ENCODE measurements at places on chromosomes 6 and 20. TPM values are rescaled to one million over a fixed set of nuclear protein-coding genes. Genes with fewer than 3 reads are reported as not detected.

DNA sequence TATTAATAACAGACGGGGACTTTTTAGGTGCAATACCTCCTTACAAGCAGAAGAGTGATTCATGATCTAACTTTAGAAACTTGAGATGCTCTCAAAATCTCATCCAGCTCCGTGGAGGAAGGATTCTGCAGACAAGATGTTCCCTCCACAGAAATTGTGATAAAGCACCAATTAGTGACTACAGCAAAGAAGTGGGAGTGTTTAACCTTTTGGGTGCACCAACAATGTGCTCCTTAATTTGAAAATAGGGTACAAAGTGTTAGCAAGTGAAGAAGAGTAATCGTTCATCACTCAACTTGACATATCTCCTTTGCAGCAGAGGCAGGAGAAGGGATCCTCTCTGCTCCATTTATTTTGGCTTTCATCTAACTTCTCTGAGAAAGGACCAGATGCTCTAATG is 22.8 kb upstream of the SCP2D1 start:
- no peak for DNase-seq

DNA sequence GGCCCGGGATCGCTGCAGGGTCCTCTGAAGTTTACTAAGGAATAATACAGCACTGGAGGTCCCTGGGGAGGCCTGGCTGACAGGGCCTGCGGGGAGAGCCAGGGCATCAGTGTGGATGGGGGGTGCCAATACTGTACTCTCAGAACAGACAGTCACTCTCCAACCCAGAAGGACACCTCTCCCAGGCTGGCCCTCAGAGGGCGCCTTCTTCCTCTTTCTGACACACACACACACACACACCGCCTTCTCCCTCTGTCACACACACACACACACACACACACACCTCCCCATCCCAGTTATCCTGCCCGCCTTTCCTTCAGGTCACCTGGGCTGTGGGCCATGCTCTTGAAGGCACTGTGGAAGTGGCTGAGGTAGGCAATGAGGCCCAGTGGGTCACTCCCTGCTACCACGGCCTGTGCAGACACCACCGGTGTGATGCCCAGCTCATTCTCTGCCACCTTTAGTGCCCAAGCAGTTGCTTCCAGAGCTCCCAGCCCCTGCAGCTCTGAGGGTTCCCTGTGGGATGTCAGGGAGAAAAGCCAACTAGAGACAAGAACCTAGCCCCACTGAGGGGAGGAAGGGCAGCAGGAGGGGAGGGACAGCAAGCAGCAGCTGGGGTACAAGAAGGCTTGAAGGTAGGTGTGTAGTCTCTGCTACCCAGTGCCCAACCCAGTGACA is 7.5 kb downstream of the SMPD2 start:
- no peak for DNase-seq

DNA sequence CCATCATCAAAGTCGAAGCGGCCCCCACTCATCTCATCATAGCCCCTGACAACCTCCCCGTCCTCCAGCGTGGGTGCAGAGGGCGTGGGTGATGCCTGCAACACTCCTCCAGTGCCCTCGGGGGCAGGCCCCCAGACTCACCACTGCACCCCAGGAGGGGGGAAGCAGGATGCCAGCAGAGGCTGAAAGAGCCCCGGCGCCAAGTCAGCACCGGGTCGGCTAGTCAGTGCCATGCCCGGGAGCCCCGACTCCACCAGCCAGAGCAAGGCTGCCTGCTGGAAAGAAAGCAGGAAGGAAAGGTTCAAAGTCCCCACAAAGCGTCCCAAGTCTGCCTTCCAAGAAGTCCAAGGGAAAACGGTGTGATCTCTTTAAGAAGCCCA is 324 bp downstream of the JPH2 start:
- no peak for DNase-seq

DNA sequence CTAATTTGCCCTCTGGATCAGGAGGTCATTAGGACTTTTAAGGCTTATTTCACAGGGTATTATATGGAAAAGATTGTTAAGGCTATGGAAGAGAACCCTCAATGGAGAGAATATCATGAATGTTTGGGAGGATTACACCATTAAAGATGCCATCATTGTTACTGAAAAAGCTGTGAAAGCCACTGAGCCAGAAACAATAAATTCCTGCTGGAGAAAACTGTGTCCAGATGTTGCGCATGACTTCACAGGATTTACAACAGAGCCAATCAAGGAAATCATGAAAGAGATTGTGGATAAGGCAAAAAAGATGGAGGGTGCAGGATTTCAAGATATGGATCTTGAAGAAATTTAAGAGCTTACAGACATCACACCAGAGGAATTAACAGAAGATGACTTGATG is 798.3 kb upstream of the SLC35B3 start:
- DNase-seq: no peak

DNA sequence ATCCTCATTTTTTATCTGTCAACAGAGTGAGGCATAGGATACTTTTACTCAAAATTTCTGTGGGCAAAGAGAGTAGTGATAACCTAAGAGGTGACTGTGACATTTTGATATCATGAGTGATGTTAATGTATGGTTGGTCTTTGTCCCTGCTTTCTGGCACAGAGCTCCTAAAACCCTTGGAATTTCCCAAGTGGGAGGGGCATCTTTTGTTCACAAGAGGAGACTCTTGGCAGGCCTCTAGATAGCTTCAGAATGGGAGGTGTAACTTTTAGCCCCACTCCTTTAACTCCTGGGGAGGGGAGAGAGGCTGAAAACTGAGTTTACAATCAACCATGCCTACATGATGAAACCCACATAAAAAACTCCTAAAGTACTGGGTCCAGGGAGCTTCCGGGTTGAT is 527.8 kb downstream of the RFPL4B start:
- DNase-seq: no peak

SPTLC3 gene
- not detected for total RNA-seq

COL19A1 gene
- 0.03 TPM for total RNA-seq

DNA sequence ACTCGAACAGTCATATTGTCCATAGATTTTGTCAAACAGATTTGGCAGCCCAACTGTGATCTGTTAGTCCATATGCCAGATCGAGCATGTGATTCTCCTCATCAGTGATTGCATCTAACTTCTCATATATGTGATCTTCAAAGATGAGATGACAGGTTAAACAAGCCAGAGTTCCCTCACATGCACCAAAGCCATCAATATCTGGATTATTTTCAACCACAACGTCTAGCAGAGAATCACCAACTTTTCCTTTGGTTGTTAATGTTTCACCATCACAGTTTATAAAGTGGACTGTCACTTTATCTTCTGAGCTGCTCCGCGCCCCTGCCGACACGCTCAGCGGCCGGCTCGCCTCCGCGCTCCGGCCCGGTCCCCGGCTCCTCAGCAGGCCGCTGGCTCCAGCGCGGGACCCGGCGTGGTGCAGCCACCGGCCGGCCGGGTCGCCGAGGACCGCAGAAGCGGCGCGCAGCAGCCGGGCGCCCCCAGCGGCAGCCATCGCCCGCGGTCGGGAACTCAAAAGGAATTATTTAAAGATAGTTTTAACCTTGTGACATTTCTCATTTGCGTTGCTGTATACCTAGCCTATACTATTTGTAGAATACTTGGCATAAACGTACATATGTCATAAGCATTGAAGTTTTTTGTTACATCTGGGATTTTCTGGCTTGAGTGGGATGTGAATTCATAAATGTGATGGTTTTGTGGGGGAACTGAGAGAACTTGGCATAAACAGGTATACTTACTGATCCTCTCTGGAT is 40.1 kb upstream of the DYNLRB1 start:
- DNase-seq: peak; percentile 34

FUCA2 gene
- total RNA-seq: 23.1 TPM

DNA sequence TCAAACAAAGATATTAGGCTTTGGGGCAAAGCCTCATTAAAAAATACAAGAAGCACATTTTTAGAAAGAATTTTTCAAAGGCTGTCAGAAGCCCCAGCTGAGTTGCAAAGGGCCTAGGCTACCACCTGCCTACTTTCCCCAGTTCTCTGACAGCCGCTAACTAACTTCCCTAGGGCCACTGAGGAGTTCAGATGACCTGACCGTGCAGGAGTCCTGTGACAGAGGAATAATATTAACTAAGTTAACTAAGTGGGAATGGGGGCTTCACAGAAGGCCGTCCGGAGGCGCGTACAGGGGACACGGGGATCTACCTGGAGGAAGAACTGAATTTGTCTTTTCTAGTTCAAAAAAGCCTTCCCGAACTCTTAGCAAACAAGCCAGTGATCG is 884 bp downstream of the MCHR2 start:
- DNase-seq: no peak

- no peak for DNase-seq
Measured at GRCh38 chr6:43469947-43470346, 7.4 kb upstream of the TJAP1 start.

PROKR2 gene
- total RNA-seq: not detected

GRCh38 chr6:150830439-150831165 is 34.9 kb upstream of the MTHFD1L start:
- DNase-seq: no peak

- DNase-seq: no peak
Measured at GRCh38 chr6:105545228-105545920, 142.5 kb upstream of the PREP start.

- no peak for DNase-seq
Measured at GRCh38 chr20:45029884-45030283, 63.6 kb downstream of the STK4 start.

DNA sequence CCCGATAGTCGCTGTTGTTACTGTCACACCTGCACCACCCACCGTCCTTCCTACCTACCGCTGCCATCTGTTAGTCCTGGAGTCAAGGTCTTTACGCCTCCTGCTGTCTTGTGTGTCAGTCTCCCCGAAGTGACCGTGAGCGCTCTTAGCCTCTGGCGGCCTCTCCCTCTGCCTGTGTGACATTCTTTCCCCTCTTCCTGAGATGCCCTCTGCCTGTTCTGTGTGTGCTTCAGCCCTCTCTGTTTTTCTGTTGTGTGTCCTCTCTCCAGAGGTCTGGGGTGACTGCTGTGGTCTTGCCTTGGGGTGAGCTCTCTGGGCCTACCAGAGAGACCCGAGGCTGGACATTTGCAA is 54.9 kb downstream of the TCP11 start:
- DNase-seq: no peak

DNA sequence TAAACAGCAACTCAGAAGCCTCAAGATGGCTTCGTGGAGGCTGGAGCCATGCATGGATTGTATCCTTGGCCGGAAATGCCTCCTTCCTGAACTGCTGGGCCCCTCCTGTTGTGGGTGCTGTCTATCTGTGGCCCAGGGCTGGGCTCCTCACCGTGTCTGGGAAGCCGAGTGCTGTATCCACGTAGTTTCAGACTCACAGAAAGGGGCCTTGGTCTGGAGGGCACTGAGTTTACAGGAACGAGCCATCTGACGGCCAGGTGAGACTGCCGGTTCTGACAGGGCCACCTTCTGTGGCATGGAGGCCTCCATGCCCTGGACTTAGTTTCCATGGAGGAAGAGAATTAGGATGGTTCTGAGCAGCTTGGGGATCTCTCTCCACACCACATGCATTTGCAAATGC is 142.2 kb downstream of the ERMARD start:
- DNase-seq: no peak

GRCh38 chr20:29409833-29410805 is 1847.3 kb upstream of the DEFB115 start:
- no peak for DNase-seq

BMP6 gene
- not detected for total RNA-seq

- no peak for DNase-seq
Measured at GRCh38 chr6:150229436-150230163, 86.8 kb downstream of the PPP1R14C start.

IPCEF1 gene
- 20.3 TPM for total RNA-seq

- peak; percentile 9 for DNase-seq
Measured at GRCh38 chr6:170210651-170211403, 80.1 kb downstream of the DLL1 start.

DNA sequence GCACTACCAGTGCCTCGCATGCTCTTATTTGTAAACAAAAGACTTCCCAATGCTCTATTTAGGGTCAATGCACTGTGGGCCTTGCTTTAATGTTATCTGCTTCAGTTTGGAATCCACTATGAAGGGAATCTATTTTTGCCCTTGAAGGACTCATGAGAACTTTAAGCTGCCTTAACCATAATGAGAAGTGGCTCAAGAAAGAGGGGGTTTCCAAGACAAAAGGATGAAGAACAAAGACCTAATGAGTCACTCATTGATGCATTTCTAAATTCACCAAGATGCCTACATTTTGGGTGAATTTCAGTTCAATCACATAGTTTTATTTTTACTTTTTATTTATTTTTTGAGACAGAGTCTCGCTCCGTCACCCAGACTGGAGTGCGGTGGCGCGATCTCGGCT is 228.2 kb downstream of the LY86 start:
- no peak for DNase-seq

- DNase-seq: peak; percentile 53
Measured at GRCh38 chr20:21102603-21103311, 3.4 kb downstream of the LINC00237 start.

CALHM5 gene
- total RNA-seq: not detected

LY6G6D gene
- not detected for total RNA-seq

MMP24OS gene
- 48.7 TPM for total RNA-seq

C20orf144 gene
- total RNA-seq: 0.30 TPM

DNA sequence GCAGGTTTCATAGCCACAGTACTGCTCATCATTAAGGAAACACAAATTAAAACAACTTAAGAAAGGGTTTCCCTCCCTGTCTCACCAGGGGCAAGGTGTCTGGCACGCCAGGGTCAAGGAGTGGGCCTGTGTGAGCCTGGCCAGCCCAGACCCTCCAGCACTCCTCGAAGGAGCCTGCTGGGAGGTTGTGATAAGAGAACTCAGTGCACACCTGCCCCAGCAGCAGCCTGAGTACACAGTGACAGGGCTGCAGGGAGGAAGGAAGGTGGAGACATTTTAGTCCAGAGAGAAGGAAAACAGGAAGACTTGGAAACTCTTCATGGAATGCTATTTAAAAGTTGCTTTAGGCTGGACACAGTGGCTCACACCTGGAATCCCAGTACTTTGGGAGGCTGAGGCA is 14.1 kb downstream of the NINL start:
- no peak for DNase-seq

NDRG3 gene
- total RNA-seq: 33.7 TPM

GRCh38 chr6:137736048-137736818 is 130.8 kb upstream of the TNFAIP3 start:
- peak; percentile 28 for DNase-seq

DNA sequence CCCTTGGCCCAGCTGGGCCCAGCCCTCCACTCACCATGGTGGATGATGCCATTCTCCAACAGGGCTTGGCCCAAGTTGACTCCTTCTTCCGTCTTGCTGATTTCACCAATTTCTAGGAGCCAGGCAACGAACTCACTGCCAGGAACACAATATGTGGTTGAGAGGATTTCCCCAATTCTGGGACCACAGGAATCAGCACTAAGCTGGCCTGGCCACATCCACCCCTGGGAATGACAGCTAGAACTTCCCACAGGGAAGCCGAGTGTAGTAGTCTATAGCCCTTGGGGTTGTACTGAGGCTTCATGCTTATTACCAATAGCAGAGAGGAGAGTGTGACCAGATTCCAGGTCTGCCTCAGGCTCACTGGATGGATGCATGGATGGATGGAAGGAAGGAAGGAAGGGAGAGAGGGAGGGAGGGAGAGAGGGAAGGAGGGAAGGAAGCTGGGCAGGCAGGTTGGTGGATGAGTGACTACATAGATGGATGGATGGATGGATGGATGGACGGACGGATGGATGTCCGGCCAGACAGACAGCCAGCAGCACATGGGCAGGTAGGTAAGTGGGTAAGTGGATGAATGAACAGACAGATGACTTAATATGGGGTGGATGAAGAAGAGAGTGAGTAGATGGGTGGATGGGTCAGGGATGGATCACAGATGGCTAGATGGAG is 146.5 kb downstream of the PREX1 start:
- DNase-seq: no peak
